Fibroblast of lung (primary cell): ENCODE measurements at places on chromosomes 1 and 21. TPM values are rescaled to one million over a fixed set of nuclear protein-coding genes. Genes with fewer than 3 reads are reported as not detected.

The FAM72C gene
- total RNA-seq: 0.26 and 0.83 TPM in 2 replicates

The NTNG1 gene
- total RNA-seq: 4.4 and 8.6 TPM in 2 replicates

The FCRL5 gene
- total RNA-seq: not detected in 2 replicates

The FCRL1 gene
- not detected in 2 replicates for total RNA-seq

The DTL gene
- 0.26 and 2.8 TPM in 2 replicates for total RNA-seq

The TRNAU1AP gene
- 19.0 and 25.1 TPM in 2 replicates for total RNA-seq

The SLC1A7 gene
- 0.26 and 0.33 TPM in 2 replicates for total RNA-seq

- DNase-seq: no peak
- H3K27me3 ChIP-seq: peaks cover 2% of the 10 kb centered on the region
- H3K4me3 ChIP-seq: no peak overlapping the region
- H3K36me3 ChIP-seq: no peaks in the 10 kb centered on the region
Observed at GRCh38 chr21:42341776-42342542, 8.8 kb downstream of the TFF2 start.

DNA sequence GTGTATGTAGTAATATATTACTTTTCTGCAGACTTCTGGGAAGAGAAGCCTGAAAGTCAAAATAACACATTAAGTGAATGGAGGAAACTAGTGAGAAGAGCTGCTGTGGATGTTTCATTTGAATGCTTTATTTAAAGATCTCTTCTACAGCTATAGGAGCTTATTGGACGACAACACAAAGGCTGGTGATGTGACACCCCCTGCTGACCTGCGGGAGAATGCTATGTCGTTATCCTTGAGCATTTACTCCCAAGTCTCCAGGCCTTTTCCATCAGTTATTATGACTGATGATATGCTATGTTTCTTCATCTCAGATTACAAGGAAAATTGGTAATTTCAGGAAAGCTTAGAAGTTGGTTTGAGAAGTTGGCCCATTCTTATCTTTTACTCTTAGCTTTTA, 22.3 kb upstream of the PLA2G4A start:
- peak; percentile 14 for DNase-seq
- H3K27ac ChIP-seq: no peak overlapping the region
- no peaks in the 10 kb centered on the region for H3K27me3 ChIP-seq
- H3K36me3 ChIP-seq: no peaks in the 10 kb centered on the region
- H3K4me1 ChIP-seq: no peaks in the 10 kb centered on the region
- no peak overlapping the region for H3K4me3 ChIP-seq

GRCh38 chr1:223344491-223344890, 19.5 kb downstream of the SUSD4 start:
- H3K27ac ChIP-seq: no peak overlapping the region
- no peaks in the 10 kb centered on the region for H3K4me1 ChIP-seq
- no peak overlapping the region for H3K4me3 ChIP-seq
- no peaks in the 10 kb centered on the region for H3K36me3 ChIP-seq
- DNase-seq: no peak
- H3K27me3 ChIP-seq: no peaks in the 10 kb centered on the region

DNA sequence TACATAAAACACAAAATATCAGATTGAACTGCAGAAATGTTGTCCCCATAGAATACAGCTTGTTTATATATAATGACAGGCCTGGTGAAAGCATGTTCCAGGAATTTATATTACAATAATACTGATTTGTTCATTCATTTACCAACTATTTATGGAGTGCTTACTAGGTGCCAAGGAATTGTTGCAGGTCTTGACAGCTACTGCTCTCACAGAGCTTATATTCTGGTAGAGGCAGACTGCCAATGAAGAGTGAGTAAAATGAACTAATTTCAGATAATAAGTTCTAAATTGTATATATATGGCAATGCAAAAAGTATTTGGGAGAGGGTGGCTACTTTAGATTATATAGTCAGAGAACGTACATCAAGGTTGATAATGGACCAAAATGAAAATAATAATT, 152.0 kb downstream of the COQ8A start:
- no peak overlapping the region for H3K4me3 ChIP-seq
- H3K27ac ChIP-seq: no peak overlapping the region
- DNase-seq: peak; percentile 8
- no peaks in the 10 kb centered on the region for H3K27me3 ChIP-seq
- no peaks in the 10 kb centered on the region for H3K4me1 ChIP-seq
- no peaks in the 10 kb centered on the region for H3K36me3 ChIP-seq

GRCh38 chr1:64917328-64917861, 49.0 kb downstream of the JAK1 start:
- H3K4me3 ChIP-seq: no peak overlapping the region
- peaks cover 33% of the 10 kb centered on the region for H3K4me1 ChIP-seq
- peak; percentile 99 for DNase-seq
- H3K27me3 ChIP-seq: no peaks in the 10 kb centered on the region
- H3K36me3 ChIP-seq: no peaks in the 10 kb centered on the region

- no peak overlapping the region for H3K4me3 ChIP-seq
- no peaks in the 10 kb centered on the region for H3K4me1 ChIP-seq
- no peaks in the 10 kb centered on the region for H3K27me3 ChIP-seq
- H3K27ac ChIP-seq: no peak overlapping the region
- DNase-seq: no peak
- no peaks in the 10 kb centered on the region for H3K36me3 ChIP-seq
Observed at GRCh38 chr1:56957931-56958330, 7.9 kb downstream of the C8B start.

DNA sequence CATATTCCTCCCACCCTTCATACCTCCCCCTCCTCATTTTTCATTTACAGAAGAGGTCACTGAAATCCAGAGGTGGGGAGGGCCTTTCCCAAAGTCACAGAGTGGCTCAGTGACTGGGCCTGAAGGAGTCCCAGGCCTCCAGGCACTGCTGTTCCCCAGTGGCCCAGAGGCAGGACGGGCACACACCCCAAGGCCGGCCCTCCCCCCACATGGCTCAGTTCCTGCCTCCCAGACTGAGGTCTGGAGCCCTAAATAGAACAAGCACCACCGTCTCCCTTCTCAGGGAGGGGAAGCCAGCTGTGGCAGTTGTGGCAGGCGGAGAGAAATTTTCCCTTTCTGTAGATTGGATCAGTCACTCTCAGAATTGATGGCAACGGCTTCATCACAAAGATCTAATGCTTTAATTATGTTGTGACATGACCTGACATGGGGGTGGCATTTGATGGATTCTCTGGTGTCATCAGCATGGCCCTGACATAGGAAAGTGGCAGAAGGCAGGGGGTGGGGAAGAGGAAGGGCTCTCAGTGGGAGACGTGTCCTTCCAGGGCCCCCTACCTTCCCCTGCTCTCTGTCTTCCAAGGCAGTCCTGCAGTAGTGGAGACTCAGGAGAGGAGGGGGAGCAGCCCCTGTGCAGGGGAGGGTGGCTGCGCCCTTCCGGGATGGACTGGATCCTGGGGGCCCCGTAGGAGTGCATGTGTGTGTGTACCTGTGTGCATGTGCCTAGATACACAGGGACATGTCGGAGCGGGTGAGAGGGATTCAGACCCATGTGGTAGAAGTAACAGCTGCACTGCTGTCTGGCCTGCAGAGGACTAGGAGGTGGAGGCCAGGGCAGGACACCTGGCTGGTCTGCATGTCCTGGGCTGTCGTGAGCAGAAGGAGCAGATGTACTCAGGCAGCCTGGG, 41.2 kb upstream of the FOXO6 start:
- H3K4me3 ChIP-seq: no peak overlapping the region
- no peak overlapping the region for H3K27ac ChIP-seq
- H3K36me3 ChIP-seq: no peaks in the 10 kb centered on the region
- no peaks in the 10 kb centered on the region for H3K27me3 ChIP-seq

GRCh38 chr1:17061892-17062291, 8.1 kb upstream of the SDHB start:
- peak; percentile 33 for DNase-seq
- no peak overlapping the region for H3K27ac ChIP-seq
- H3K4me3 ChIP-seq: no peak overlapping the region
- peaks cover 2% of the 10 kb centered on the region for H3K27me3 ChIP-seq
- H3K36me3 ChIP-seq: no peaks in the 10 kb centered on the region
- H3K4me1 ChIP-seq: no peaks in the 10 kb centered on the region

GRCh38 chr1:175733722-175734121, 9.7 kb downstream of the TNR start:
- no peaks in the 10 kb centered on the region for H3K4me1 ChIP-seq
- no peak overlapping the region for H3K4me3 ChIP-seq
- H3K27me3 ChIP-seq: no peaks in the 10 kb centered on the region
- DNase-seq: no peak
- no peak overlapping the region for H3K27ac ChIP-seq

DNA sequence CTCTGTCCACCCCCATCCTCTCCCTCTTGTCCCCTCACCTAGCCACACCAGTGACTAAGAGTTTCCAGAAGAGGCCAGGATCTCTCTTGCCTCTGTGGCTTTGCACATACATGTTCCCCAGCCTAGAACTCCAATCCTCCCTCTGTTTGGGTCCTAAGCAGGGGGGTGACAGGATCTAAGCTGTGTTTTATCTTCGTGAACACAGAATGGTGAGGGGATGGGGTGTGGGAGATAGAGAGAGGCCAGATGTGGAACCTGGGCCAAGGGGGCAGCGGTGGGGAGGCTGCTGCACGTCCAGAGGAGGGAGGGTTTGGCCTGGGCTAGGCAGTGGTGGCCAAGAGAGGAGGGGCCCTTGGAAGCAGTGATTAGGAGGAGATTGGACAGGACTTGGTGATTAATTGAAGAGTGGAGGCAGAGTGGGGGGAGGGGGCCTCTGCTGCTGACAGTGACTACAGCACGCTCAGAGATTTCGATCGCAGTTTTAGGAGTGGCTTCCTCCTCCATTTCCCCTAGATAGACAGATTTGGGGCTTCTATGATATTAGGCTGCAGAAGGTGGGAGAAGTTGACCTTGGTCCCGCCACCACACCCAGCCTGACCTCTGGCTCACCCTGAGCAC, 17.1 kb upstream of the ADGRB2 start:
- DNase-seq: no peak
- H3K4me3 ChIP-seq: no peak overlapping the region
- H3K4me1 ChIP-seq: peaks cover 3% of the 10 kb centered on the region

DNA sequence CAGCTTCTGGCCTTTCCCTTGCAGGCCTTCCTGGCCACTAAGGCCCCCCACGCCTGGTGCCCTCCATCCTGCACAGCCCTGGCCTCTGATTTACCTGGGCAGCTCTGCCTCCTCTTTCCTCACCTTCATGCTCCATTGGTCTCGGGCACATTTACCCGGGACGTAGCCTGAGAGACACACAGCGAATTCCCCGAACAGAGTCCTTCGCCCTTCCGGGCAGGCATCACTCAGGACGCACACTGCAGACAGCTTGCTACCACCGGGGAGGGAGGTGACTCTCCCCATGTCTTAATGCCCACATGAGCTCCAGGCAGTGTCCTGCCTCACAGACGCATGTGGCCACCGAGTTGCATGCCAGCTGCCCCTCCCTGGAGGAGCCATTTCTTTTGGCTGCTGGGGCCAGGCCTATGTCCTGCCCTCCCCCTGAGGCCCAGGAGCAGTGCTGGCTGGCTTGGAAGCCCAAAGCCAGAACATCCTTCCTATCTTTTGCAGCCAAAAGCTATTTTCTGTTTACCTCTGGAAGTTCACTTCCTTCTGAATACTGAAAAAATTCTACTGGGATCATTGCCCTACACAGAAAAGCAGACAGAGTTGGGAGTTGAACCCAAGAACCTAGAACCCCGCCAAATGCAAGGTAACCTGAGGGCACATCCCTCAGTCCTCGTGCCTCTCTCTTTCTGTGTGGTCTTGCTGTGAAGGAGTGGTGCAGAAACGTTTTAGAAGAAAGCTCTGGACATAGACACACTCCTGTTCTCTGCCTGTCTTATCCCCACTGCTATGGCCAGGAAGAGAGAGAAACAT, 209.5 kb downstream of the TOMM20 start:
- H3K36me3 ChIP-seq: no peaks in the 10 kb centered on the region
- peaks cover 13% of the 10 kb centered on the region for H3K4me1 ChIP-seq
- no peaks in the 10 kb centered on the region for H3K27me3 ChIP-seq
- no peak for DNase-seq
- H3K27ac ChIP-seq: no peak overlapping the region

DNA sequence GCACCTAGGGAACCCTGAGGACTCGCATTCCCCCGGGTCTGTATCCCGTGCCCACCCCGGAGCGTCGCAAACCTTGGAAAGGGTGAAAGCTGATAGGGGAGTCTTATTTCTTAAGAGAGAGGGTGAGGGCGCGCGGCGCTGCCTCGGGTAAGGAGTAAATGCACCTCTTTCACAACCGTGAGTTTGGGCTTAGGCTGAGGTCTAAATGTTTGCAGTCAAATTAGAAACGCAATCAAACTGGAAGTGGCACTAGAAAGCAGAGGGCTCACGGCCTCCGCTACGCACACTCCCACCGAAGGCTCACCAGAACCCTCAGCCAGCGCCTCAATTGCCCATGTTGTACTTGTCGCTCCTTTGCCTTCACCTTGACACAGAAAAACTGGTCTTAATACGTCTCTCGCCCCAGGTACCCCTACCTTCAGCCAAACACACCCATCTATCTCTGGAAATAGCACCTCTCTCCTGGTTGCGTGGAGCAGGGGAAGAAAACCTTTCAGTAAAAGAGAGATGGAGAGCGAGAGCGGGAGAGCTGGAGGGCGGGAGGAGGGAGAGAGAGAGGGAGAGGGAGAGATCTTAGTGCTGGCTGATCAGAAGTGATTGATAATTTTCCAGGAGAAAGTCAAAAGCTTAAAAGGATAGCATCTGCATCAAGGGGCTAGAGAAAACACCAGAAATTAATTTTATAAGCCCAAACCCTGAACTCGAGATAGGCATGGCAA, 1.7 kb upstream of the HLX start:
- H3K27ac ChIP-seq: no peak overlapping the region
- no peak overlapping the region for H3K4me3 ChIP-seq
- no peak for DNase-seq
- peaks cover 11% of the 10 kb centered on the region for H3K4me1 ChIP-seq

DNA sequence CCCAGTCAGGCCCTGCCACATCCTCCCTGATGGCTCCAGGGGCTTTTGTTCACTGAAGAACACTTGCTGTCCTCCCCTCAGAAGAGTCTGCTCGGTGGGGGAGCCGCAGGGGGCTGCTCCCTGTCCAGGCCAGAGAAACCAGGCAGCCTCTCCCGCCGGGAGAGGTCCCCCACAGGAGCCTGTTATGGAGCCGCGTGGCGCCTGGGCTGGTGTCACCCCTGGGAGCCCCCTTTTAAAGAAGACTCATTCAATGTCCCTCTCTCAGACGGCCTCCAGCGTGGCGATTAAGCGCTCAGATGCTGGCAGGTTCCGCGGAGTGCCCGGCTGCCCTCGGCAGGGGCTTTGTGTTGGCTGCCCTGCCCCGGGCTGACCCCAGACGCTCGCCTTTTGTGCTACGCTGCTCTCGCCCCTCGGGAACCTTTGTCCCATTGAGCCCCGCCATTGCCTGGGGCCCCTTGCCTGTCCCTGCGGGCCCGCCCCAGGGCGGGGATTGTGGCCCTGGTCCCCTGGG, 43.1 kb downstream of the SKI start:
- no peak for DNase-seq
- H3K4me3 ChIP-seq: no peak overlapping the region
- H3K27me3 ChIP-seq: no peaks in the 10 kb centered on the region
- H3K4me1 ChIP-seq: peaks cover 29% of the 10 kb centered on the region
- H3K27ac ChIP-seq: peak overlapping the region; percentile 8
- peaks cover 4% of the 10 kb centered on the region for H3K36me3 ChIP-seq
